ENCODE measurements at places on chromosomes 2 and 18.

- peaks cover 24% of the 10 kb centered on the region for H3K4me1 ChIP-seq
- no peak overlapping the region for H3K4me3 ChIP-seq
- DNase-seq: no peak
- peaks cover 14% of the 10 kb centered on the region for H3K36me3 ChIP-seq
Observed at GRCh38 chr2:136005462-136006196, 20.2 kb upstream of the DARS1 start.

DNA sequence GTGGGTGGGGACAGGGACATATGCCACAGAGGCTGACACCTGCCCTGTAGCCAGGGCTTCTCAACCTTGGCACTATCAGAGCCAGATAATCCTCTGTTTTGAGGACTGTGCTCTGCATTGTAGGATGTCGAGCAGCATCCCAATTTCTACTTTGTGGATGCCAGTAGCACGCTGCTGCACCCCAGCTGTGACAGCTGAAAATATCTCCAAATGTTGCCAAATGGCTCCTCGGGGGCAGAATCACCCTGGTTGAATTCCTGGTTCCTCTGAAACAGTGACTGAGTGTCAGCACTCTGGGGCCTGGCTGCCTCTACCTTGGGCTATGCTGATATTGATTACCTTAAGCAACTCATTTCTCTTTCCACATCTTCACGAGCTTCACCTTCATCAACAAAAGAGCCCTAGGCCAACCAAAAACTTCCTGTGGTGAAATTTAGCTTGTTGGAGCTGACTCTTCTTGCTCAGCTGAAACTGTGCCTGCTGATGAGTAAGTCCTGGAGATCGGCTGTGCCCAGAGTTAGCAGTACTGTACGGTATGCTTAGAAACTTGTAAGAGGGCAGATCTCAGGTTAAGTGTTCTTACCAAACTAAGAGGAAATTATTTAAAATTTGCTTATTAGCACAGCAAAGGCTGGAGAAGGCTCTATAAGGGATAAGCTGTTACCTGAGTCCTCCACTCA lies 138.1 kb downstream of the SEPTIN10 start:
- no peak for DNase-seq
- H3K4me3 ChIP-seq: no peak overlapping the region
- peaks cover 10% of the 10 kb centered on the region for H3K4me1 ChIP-seq
- peaks cover 2% of the 10 kb centered on the region for H3K27me3 ChIP-seq
- no peak overlapping the region for H3K27ac ChIP-seq

DNA sequence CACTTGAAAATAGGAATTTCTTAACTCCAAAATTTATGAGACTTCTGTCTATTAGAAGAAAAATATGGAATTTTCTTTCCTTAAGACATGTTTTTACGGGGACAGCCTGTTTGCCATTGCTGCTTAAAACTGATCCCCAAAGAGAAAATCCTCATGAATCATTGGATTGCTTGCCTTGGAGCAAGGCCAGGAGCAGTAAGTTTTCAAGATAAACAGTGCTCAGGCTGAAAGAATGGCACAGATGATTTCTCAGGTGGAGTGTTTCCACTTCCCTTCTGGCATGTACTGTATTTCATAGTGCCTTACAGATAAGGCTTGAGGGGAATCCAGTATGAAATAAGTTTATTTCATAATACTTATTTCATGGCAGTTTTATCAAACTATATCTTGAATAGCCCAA lies 74.3 kb upstream of the MMADHC start:
- no peaks in the 10 kb centered on the region for H3K36me3 ChIP-seq
- no peak overlapping the region for H3K4me3 ChIP-seq
- DNase-seq: no peak
- H3K27me3 ChIP-seq: no peaks in the 10 kb centered on the region
- H3K4me1 ChIP-seq: no peaks in the 10 kb centered on the region
- no peak overlapping the region for H3K27ac ChIP-seq

GRCh38 chr18:41126541-41127235 lies 828.3 kb upstream of the PIK3C3 start:
- H3K27ac ChIP-seq: no peak overlapping the region
- no peaks in the 10 kb centered on the region for H3K4me1 ChIP-seq
- H3K36me3 ChIP-seq: no peaks in the 10 kb centered on the region
- H3K4me3 ChIP-seq: no peak overlapping the region
- H3K27me3 ChIP-seq: no peaks in the 10 kb centered on the region

GRCh38 chr18:23283916-23284430 lies 148.7 kb downstream of the CABLES1 start:
- no peak overlapping the region for H3K4me3 ChIP-seq
- H3K4me1 ChIP-seq: peaks cover 6% of the 10 kb centered on the region
- no peaks in the 10 kb centered on the region for H3K27me3 ChIP-seq
- no peaks in the 10 kb centered on the region for H3K36me3 ChIP-seq

DNA sequence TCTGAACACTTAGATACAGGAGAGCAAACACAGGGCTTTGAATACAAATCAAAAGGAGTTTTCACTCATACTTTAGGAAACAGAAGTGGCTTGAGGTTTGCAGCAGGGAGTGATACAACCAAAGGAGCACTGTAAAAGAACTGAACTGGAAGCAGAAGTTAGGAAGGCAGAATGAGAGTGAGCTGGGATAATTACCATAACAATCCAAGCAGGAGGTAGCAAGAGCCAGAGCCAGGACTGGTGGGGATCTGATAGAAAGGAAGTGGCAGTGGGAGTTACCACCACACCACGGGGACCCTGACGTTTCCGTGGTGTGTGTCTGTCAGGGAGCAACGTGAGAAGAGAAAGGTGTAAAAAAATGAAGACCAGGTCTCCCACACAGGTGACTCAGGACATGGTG lies 81.3 kb upstream of the EPB41L3 start:
- H3K36me3 ChIP-seq: no peaks in the 10 kb centered on the region
- DNase-seq: no peak
- H3K27ac ChIP-seq: no peak overlapping the region
- peaks cover 2% of the 10 kb centered on the region for H3K4me1 ChIP-seq

GRCh38 chr2:153354377-153354776 lies 124.2 kb downstream of the RPRM start:
- no peaks in the 10 kb centered on the region for H3K4me1 ChIP-seq
- DNase-seq: no peak
- H3K27me3 ChIP-seq: no peaks in the 10 kb centered on the region
- no peak overlapping the region for H3K27ac ChIP-seq
- no peak overlapping the region for H3K4me3 ChIP-seq
